Astrocyte of the spinal cord (primary cell): ENCODE measurements at places on chromosomes 1 and 21.

GRCh38 chr1:44947063-44947773, 39.2 kb downstream of the EIF2B3 start:
- DNase-seq = peak; percentile 81

DNA sequence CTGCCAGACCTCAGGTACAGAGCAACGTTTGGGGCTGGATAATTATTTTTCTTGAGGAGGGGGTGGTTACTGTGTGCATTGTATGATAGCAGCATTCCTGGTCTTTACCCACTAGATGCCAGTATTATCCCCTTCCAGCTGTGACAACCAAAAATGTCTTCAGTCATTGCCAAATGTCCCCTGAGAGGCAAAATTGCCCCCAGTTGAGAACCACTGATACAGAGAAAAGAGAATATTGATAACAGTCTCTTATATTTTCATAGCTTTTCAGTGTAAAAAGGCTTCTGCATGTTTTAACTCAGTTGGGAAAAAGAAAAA, 51.8 kb upstream of the SYT14 start:
- DNase-seq = no peak

- peak; percentile 58 for DNase-seq
Measured at GRCh38 chr1:32345289-32345827, 9.3 kb upstream of the MARCKSL1 start.

GRCh38 chr1:18649693-18650370, 19.2 kb downstream of the PAX7 start:
- DNase-seq = no peak

- DNase-seq = peak; percentile 43
Measured at GRCh38 chr1:86394416-86394815, 1.7 kb downstream of the ODF2L start.

DNA sequence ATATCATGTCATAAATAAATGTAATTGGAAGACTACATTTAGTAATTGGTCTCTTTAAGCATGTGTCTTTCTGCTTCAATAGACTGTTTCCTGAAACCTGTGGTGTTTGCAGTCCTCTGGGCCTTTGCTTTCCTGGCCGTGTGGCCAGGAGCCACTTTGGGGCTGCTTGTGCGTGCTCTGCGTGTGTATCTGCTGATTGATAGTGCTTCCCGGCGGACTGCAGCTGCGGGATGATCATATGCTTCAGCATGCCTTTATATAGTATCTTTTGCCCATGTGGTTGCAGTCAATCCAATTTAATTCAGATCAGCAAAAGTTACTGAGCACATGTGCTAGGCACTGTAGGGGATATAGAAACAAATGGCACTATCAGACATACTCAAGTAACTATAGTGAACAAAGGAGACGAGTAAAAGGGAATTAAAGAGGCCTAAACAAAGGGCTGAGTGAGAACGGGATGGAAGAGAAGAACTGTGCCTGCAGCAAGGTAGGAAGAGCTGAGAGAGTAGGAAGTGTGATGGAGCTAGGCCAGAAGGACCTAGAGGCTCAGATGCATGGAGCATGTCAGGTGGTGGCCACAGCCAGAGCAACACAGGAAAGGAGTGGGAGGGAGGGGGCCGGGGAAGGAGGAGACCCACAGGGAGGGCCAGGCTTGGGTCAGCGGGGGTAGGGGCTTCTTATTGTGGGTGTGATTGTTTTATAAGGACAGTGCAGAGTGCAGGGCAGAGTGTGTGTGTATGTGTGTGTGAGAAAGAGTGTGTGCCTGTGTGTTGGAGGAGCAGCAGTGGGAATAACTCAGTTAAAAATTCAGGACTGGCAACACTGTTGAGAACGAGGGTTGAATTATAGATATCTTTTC, 27.2 kb upstream of the TTF2 start:
- no peak for DNase-seq

DNA sequence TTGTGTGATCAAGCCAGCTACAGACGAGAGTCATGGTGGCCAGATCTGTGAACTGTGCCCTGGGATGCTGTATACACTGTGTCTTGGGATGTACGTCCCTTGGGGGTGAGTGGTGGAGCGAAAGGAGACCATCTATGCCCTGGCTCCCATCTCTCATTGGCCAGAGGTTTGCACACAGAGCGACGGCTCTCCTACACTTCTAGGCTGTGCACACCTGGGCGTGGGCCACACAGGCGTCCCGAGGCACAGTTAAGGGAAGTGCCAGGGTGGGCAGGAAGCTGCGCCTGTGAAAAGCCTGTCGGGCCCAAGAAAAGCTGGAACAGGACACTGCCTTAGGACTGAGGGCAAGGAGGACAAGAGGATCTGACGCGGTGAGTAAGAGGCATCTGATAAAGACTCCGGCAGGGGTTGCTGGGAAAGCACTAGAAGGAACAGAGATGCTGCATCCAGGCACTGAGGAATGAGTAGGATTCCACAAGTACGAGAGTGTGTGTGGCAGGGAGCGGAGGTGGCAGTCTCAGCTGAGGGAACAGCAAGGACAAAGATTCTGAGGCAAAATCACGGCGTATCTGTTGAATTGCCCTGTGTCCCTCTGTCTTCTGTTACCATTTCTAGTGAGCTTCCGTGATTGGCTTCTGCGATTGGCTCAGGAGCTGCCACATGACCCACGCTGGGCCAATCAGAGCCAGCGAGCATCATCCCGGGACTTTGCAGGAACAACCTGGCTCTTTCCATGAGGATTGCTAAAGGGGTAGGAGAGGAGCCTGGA, 67.9 kb upstream of the ZBTB40 start:
- DNase-seq = no peak

DNA sequence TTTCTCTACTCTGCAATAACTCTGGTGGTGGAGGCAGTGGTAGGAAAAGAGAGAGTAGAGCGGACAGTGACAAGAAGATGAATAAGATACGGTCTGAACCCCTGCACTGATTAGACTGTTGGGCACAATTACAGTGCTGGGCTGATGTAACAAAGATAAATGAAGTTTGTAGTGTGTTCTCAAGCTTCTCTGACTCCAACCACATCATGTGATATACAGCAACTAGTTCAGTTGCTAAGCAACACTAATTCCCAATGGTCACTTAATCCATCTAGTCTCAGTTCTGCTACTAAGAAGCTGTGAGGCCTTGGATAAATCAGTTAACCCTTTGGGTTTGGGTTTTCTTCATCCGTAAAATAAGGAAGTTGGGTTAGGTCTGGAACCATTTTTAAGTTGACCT, 17.3 kb downstream of the DDR2 start:
- DNase-seq = no peak

- DNase-seq = no peak
Measured at GRCh38 chr1:229157480-229157879, 113.4 kb upstream of the RAB4A start.

- no peak for DNase-seq
Measured at GRCh38 chr1:221832151-221832550, 90.3 kb upstream of the DUSP10 start.

DNA sequence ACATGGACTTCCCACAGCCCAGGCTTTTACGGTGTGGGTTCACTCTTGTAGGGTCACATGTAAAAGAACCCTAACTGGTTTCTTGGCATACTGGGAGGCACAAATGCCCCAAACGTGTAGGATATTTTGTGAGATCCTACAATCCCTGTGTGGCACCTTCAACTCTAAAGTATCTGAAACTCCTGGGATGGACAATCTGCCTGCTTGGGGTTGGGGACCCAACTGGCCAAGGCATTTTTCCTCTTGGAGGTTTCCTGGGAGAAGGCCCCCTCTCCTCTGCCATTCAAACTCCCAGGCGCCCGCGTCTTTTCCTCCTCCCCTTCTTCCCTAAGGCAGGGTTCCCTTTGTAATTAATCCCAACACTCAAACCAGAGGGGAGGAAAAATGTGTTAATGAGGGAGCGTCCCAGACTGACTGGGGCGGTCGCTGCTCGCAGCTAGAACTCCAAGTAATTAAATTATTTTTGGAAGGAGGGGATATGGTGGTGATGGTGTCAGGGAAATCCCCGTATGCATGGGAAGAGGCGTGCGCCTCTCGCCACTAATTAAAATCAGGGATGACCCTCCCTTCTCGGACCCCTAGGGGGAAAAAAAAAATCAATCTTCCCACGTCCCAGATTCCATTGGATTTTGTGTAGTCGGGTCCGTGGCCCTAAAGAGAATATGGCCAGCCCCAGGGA, 681 bp upstream of the VANGL2 start:
- no peak for DNase-seq

DNA sequence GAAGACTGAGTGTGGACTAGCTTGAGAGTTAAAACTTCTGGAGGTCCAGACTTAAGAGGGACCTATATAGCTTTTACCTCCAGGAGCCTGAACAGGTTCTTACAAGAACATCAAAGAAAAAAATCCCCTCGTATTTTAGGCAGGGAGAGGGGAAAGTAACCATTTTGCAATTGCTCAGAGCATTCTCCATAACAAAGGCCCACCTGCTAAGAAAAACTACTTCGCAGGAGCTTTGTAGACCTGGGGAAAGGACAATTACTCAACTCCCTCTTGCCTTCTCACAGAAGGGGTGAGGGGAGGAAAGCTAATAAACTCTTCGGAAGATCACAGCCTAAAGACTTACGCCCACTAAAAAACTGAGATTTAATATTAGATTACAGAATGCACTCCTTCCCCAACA, 86.3 kb downstream of the RERE start:
- DNase-seq = no peak

DNA sequence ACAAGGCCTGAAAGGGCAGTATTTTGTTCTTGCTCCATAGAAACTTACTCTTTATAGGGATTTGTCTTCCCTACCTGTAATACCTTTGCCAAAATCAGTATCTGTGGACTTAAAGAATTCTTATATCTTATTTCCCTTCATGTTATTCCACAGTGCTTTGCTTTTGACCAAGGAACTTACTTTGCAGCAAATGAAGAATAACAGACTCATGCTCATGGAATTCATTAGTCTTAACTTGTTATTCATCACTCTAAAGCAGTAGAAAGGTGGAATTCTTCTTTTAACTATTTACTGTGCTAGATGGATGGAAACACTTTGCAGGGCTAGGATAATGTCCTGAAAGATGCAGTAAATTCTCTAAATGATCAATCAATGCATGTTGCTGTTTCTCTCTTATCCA, 45.9 kb downstream of the DUSP10 start:
- no peak for DNase-seq

DNA sequence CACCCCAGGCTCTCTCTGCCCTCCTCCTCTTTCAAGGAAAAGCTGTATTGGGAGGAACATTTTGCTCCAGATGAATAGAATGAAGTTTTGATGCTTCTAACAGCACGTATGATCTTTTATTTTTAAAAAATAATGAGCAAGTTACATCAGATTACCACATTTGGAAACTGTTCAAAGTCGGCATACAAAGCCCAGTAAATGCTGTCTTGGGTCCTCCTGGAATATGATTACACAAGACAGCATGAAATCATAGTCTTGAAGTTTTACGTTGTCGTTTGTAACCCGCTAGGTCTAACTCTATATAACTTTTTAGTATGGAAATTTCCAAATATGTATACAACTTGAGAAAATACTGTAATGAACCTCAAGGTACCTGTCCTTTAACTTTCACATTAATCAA, 385.6 kb downstream of the HLX start:
- no peak for DNase-seq

GRCh38 chr21:38955495-38955894, 149.8 kb downstream of the ETS2 start:
- no peak for DNase-seq
